DMS53 (cell line): ENCODE measurements at places on chromosomes 16 and 17.

- no peak for DNase-seq
Observed at GRCh38 chr17:75558666-75559530, 28.7 kb upstream of the MYO15B start.

DNA sequence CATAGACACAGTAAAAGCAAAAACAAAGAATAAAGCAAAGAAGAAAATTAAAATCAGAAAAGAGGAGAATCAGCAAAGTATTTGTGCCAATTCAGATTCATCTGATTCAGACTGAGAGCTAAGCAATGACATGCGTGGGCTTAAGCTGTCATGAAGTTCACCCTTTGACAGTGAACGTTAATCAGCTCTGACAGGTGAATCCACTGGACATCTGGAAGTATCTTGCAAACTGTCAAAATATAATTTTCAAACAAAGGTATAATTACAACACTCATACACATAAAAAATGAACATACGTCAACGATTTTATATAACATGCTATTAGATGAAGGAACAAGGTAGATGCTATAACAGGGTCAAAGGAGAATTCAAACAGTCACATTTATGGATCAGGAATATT is 596.3 kb upstream of the SALL1 start:
- DNase-seq = no peak

GRCh38 chr17:1182811-1183170 is 3.0 kb upstream of the ABR start:
- DNase-seq = no peak

DNA sequence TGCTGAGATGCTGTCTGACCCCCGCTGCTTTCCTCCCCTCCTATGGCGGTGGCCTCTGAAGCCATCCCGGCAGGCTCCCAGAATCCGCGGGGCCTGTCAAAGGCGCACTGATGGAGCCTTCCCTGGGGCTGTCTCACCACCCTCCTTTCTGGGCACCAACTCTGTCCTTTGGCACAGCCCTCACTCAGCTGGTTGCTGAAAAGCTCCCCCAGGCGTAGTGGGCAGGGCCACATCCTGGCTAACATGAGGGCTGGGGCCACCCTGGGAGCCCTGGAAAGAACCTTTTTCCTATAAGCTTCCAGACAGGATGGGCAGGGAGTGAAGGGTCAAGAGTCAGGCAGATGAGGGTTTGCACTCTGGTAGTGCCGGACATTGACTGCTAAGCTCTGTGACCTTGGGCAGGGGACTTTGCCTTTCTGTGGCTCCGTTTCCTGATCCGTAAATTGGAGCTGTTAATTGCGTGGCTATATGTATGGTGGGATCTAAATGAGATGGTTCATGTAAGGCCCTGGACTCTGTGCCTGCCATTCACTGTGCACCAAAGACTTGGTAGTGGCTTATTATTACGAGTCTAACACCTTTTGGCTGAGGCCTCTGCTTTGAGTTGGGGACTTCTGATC is 27.6 kb upstream of the LASP1NB start:
- no peak for DNase-seq

DNA sequence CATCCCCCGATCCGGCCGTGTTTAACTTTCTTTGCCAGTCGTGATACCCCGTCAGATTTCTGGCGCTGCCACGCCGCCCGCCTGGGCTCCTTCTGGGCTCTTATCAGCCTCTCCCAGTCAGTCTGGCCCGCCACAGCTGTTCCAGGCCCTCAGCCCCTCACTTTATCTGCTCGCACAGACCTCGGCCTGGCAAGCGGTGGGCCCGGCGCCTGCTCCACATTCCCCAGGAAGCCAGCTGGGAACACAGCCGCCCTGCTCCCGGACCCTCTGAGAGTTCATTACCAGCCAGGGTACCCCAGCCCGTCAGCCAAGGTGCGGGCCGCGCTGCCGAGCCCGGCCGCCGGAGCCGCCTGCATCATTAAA is 157.5 kb downstream of the ZNF423 start:
- no peak for DNase-seq

DNA sequence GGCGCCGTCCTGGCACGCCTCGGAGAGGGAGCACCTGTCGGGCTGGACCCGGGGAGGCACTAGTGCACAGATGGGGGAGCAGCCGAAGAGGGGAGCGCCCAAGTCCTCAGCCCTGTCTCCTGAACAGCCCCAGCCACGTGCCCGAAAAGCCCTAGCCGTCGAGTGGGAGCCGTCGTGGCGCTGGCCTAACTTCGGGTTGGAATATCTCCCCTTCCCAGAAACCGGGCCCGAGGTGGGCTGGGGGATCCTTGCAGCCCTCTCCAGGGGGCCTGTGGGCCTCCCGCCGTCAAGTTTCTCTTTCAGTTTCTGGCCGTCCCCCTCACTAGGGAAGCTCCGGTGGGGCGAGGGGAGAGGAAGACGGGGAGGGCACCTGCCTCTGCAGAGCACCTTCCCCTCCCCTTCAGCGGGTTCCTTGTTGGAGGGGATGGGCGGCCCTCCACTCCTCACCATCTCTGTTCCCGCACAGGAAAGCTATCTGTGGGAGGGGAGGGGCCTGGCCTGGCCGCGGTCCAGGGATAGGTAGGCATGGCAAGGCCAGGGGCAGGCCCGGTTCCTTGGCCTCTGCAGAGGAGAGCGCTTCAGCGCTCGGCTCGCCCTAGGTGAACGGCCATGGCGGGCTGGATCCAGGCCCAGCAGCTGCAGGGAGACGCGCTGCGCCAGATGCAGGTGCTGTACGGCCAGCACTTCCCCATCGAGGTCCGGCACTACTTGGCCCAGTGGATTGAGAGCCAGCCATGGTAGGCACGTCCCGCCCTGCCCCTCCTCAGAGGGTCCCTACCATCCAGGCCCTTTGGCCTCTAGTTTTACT is 709 bp downstream of the STAT5A start:
- peak; percentile 49 for DNase-seq

- DNase-seq = no peak
Observed at GRCh38 chr16:66003201-66003600, 363.3 kb upstream of the CDH5 start.

DNA sequence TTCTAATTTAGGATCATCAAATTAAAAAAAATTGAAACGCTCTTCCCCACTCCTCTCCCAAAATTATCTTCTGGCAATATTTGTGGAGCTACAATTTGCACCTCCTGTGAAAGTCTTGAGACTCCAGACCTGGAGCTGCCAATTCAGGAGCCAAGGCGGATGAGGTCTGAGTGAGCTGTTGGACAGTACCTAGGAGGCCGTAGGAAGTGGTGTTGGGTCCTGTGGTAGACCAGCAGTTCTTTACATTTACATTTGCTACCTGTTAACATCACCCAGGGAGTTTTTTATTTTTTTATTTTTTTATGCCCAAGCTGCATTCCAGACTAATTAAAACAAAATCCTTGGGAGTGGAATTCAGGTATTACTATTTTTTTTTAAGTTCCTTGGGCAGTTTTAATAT is 271.0 kb downstream of the PHKB start:
- no peak for DNase-seq

GRCh38 chr16:87463722-87464690 is 28.8 kb downstream of the ZCCHC14 start:
- no peak for DNase-seq

DNA sequence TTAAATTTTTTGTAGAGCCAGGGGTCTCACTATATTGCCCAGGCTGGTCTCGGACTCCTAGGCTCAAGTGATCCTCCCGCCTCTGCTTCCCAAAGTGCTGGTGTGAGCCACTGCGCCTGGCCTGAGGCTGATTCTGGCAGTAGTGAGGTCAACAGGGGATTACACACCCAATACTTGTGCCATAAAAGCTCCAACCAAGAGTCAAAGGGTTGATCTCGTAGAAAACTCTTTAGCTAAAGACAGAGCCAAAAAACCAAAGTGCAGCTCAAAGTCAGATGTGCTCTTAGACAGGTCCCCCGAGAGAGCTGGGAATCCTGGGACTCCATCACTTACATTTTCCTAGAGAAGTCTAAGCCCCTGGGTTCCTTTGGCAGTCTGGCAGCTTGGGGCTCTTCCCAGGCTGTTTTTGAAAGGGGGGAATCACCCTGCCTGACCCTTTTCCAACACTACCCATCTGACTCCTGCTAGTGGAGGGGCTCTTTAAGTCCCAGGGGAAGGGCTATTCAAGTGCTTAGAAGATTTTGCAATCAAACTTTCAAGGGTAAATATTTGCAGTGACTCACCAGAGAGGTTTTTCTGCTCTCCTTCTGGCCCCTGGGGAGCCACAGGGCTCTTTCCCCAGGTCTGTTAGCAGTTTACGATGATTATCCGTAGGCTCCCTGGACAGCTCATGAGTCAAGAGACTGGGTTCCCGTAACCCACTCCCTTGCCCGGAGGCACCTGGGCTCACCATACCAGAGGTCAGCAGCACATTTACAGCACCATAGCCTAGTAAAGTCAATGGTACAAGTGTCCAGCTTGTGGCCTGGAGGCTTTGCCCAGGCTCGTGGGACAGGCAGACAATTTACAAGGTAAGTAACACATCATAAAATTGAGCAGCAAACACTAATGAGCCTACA is 408.7 kb downstream of the SLC39A11 start:
- peak; percentile 74 for DNase-seq

GRCh38 chr16:3950343-3951193 is 70.1 kb upstream of the CREBBP start:
- DNase-seq = peak; percentile 67

GRCh38 chr17:3835410-3836229 is 10.4 kb downstream of the NCBP3 start:
- no peak for DNase-seq

DNA sequence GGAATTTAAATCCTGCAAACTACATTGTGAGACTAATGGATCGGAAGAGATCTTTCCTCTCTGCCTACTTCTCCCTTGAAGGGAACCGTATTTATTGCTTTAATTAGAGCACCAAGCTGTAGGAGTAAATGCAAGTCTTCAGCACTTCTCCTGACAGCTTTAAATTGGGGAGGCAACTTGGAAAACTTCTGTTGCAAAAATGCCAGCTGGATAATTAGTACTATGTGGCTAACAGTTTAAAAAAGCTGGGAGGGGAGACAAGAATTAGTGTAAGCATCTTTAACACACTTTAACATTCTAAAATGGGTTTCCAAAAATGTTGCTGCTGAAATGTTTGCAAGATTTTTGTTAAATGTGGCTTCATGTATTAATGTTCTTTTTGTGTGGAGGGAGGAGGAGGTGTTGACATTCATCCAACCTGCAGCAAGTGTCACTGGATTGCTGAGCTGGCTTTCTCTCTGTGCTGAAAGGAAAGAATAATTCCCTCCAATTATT is 108.5 kb downstream of the PCTP start:
- DNase-seq = no peak

DNA sequence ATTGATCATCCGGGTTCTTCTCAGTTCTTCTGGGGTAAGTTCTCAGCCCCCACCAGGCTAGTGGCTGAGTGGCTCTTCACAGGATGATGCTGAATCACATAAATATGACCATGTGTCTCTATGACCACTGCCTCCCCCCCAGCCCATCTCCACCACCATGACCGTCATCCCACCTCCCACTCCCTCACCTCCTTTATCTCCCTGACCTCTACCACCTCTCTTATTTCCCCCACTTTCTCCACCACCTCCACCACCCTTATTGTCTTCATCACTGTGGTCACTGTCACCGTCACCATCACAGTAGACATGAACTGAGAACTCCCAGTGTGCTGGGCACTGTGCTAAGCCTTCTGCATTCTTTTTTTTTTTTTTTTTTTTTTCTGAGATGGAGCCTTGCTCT is 32.5 kb downstream of the RGS9 start:
- no peak for DNase-seq

GRCh38 chr17:67322042-67322787 is 44.2 kb downstream of the PSMD12 start:
- DNase-seq = no peak

GRCh38 chr17:48753794-48754499 is 25.4 kb upstream of the HOXB13 start:
- DNase-seq = no peak

DNA sequence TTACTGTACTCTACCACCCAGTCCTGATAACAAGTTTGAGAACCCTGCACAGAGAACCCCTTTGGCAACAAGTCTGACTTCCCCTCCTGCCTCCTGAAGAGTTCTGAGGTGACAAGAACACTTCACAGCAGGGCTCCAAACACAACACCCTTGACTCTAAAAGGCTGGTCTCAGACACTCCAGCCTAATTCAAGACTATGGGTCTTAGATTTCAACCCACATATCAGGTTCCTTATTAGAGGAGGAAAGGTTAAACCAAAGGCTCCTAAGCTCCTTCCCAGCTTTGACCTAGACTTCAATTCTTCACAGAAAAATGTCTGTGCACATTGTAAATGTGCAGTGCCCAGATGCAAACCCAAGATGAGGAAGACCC is 23.0 kb downstream of the RANBP10 start:
- no peak for DNase-seq

DNA sequence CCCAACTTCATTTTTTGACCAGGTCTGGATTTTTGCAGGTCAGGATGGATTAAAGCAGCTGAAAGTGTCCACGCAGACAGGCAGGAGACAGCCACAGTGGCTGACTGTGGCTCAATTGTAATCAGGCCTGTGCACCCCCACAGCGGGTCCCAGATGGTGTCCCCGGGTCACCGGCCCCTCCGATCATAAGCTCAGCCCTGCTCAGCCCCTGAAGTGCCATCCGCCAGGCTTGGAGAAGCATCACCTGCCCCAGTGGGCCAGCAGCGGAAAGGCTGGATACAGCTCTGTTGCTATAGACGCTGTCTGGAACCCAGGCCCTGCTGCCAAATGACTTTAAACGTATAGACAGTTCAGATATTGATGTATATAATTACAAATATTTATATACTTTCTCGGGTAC is 60.6 kb downstream of the RPH3AL start:
- no peak for DNase-seq

DNA sequence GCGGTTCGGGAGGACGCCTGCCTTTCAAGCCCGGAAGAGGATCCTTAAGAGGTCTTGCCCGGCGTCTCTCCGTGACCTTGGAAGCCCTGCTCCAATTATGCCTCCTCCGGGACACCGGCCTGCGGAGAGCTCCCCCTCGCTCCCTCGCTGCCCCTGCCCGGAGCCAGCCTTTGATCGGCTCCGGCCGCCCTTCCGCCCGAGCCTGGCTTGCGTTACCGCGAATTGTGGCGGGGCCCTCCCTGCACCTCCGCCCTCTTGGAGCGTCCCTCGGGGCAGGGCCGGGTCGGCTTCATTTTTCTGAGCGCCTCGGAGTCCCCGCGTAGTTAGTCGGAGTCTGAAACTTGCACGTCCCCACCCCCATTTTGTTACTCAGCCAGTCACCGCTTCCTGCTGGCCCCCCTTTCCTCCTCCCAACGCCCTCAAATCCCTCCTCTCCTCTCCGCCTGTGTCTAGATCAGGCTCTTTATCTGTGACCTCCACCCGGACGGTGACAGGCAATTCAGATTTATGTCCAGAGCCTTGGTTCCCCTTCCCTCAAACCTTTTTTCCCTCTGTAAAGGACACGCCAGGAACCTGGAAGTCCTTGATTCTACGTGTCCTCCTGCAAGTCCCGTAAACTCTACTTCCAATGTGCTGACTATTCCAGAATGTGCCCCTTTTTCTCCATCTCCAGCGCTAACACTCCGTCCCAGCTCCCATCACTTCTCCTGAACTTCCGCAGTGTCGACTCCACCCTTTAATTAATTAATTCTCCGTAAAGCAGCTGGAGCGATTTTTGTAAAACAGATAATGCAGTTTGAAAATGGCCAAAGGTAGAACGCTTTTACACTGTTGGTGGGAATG is 569 bp upstream of the RABEP2 start:
- peak; percentile 86 for DNase-seq

GRCh38 chr16:29898804-29899515 is 390 bp downstream of the SEZ6L2 start:
- peak; percentile 82 for DNase-seq

- peak; percentile 91 for DNase-seq
Observed at GRCh38 chr16:81444448-81445121, at the start of gene CMIP. Gene CMIP, plus strand, starts transcription at chr16:81444808.
